LHCN-M2 (cell line): ENCODE measurements at places on chromosomes 5 and 9.

GRCh38 chr5:10536511-10536910, 27.4 kb upstream of the ANKRD33B start:
- no peak for DNase-seq

DNA sequence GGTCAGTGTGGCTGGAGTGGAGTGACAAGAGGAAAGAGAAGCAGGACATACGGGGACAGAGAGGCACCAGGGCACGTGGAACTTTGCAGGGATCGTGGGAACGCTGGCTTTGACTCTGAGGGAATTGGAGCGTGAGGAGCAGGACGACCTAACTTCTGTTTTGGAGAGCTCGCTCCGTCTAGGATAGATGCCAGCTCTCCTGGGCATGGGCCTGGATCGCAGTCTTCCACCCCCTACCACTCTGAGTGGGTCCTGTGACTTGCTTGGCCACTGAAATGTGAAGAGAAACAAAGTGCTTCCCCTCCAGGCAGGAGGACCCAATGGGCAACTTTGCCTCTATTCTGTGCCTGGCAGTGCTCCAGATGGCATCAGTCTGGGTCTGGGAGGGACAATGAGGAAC, 8.7 kb upstream of the SH3PXD2B start:
- DNase-seq: no peak

GRCh38 chr5:132473019-132473531, 17.5 kb downstream of the IRF1 start:
- DNase-seq: no peak

DNA sequence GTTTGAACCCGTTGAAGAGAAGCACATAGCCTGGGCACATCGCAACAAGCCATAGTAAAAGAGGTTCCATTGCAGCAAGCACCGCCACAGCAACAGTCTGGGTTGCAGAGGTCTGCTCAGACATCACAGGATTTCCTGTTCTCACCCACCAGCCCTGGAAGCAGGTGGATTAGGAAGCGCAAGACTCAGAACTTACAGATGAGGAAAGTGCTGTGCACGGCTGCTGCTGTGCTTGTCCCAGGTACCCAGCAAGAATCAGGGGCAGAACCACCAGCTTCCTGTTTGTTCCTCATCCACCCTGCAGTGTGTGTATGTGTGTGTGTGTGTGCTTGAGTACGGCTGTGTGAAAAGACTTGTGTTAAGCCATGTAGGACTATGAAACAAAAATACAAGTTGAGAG, 124.7 kb upstream of the IRX2 start:
- DNase-seq: no peak

GRCh38 chr5:125315306-125315705, 568.9 kb upstream of the ZNF608 start:
- no peak for DNase-seq
